Myometrial cell (primary cell): ENCODE measurements at places on chromosomes 1 and 21. TPM values are rescaled to one million over a fixed set of nuclear protein-coding genes. Genes with fewer than 3 reads are reported as not detected.

KIF17 gene
- total RNA-seq, result under 0.01 and 1.9 TPM in 2 replicates

LCA5L gene
- 1.2 and 2.3 TPM in 2 replicates for total RNA-seq

CTSK gene
- total RNA-seq, result 74.1 and 82.6 TPM in 2 replicates

CCDC185 gene
- not detected in 2 replicates for total RNA-seq

FAM177B gene
- not detected in 2 replicates for total RNA-seq

CELA2B gene
- not detected in 2 replicates for total RNA-seq

PLD5 gene
- not detected in 2 replicates for total RNA-seq

NOS1AP gene
- 0.18 and 0.29 TPM in 2 replicates for total RNA-seq

CTPS1 gene
- total RNA-seq, result 20.0 and 25.1 TPM in 2 replicates

HSD3B2 gene
- total RNA-seq, result not detected in 2 replicates

FCRL2 gene
- total RNA-seq, result not detected in 2 replicates

OR10J1 gene
- not detected in 2 replicates for total RNA-seq

GUK1 gene
- 404 and 525 TPM in 2 replicates for total RNA-seq

ACTA1 gene
- total RNA-seq, result not detected in 2 replicates
